ENCODE measurements at places on chromosomes 2 and 18. TPM values are rescaled to one million over a fixed set of nuclear protein-coding genes. Genes with fewer than 3 reads are reported as not detected.

DNA sequence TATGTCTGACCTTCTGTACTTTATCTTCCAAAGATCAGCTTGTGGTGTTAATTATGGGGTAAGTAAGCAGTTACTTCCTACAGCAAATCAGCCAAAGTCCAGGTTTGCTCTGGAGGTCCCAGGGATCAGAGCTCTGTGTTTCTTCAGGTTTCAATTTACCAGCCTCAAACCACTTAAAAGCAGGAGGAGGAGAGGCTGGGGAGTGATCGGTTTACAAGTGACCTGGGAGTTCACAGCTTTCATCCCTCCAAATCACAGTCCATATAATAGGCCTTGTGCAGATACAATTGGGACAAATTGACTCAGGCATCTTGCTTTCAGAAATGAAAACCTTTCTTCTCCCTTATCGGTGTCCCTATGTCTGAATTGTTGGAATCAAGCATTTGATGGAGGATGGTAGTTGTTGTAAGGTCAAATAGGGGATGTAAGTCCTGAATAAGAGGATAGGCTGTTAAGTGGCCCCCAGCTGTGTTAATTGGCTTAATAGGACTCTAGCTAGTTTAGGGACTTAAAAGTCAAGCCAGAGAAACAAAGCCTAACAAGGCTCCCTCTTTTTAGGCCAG, 188.0 kb upstream of the NT5C1B start:
- no peaks in the 10 kb centered on the region for H3K4me1 ChIP-seq
- H3K27me3 ChIP-seq = no peaks in the 10 kb centered on the region
- no peak overlapping the region for H3K4me3 ChIP-seq
- H3K36me3 ChIP-seq = no peaks in the 10 kb centered on the region
- no peak for DNase-seq

DNA sequence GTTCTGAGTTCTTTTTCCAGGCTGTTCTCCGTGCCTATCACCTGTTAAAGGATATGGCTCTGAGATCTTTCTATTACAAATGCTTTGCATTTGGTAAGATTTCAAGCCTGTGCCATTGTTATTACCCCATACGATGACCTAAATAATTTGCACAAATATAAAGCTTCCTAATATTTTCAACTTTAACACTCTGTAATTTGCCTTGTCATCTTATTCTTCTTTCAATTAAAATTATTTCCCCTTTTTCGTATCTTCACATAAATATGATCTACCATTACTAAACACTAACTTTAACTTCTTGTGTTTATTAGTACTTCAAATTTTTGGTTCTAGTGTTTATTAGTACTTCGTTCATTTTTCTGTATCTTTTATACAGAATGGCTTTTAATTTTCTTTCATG, 3.2 kb upstream of the MSL3B start:
- H3K27me3 ChIP-seq = no peaks in the 10 kb centered on the region
- no peaks in the 10 kb centered on the region for H3K4me1 ChIP-seq
- no peak for DNase-seq
- no peaks in the 10 kb centered on the region for H3K36me3 ChIP-seq
- no peak overlapping the region for H3K27ac ChIP-seq

Gene CCDC85A
- total RNA-seq = 0.57 TPM

GRCh38 chr18:22228976-22229375, 59.6 kb downstream of the GATA6 start:
- no peak overlapping the region for H3K27ac ChIP-seq
- H3K4me3 ChIP-seq = no peak overlapping the region
- H3K27me3 ChIP-seq = no peaks in the 10 kb centered on the region
- no peaks in the 10 kb centered on the region for H3K36me3 ChIP-seq

DNA sequence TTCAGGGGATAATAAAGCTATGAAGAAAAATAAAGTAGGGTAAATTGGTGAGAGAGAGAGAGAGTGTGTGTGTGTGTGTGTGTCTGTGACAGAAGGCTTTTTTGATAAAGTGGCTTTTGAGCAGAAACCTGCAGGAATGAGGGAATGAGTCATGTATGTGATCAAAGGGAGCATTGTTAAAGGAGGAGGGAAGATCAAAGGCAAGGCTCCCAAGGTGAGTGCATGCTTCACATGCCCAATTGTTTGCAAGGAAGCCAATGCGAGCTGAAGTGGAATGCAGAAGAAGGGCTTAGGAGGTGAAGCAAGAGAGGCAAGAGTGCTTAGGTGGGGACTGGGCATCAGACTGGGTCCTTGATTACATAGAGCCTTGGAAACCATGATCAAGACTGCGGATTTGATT, 96.8 kb downstream of the DNAH6 start:
- H3K36me3 ChIP-seq = no peaks in the 10 kb centered on the region
- no peak overlapping the region for H3K4me3 ChIP-seq
- no peak for DNase-seq
- no peak overlapping the region for H3K27ac ChIP-seq
- no peaks in the 10 kb centered on the region for H3K4me1 ChIP-seq

DNA sequence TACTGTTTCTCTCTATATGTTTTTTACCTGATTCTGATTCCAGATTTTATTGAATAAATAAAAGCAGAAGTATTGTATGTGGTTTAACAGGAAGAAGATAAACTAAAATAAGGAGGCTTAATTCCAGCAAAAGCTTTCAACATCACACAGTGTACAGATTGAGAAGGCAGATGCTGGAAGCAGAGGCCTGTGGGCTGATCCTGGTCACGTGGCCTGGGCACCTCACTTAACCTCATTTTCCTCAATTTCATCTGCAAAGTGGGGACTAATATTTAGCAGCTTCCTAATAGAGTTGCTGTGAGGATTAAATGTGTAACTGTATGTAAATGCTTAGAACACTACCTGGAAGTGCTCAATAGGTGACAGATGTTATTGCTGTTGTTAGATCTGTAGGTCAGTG, 58.0 kb downstream of the CDCA7 start:
- no peaks in the 10 kb centered on the region for H3K4me1 ChIP-seq
- no peak overlapping the region for H3K27ac ChIP-seq
- DNase-seq = no peak
- H3K27me3 ChIP-seq = no peaks in the 10 kb centered on the region
- H3K36me3 ChIP-seq = no peaks in the 10 kb centered on the region

DNA sequence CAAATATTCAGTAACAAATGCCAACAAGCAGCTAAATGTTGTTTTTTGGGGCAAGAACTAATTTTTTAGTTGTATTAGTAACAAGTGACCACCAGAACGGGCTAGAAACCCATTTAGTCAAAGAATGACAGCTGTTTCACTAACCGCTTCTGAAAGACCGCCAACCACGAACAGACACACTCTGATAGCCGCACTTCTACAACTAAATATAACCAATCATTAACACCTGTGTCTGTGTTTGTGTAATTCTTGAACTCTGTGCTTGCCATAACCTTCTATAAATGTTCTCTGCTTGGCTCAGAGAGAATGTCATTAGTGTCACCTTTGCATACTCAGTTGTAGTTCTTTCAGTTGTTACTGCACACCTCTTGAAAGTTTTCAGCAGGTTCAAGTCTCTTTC, 526.3 kb upstream of the LRRTM1 start:
- no peaks in the 10 kb centered on the region for H3K4me1 ChIP-seq
- no peak for DNase-seq
- H3K27me3 ChIP-seq = no peaks in the 10 kb centered on the region
- H3K36me3 ChIP-seq = no peaks in the 10 kb centered on the region

Gene GRP
- 0.74 TPM for total RNA-seq

DNA sequence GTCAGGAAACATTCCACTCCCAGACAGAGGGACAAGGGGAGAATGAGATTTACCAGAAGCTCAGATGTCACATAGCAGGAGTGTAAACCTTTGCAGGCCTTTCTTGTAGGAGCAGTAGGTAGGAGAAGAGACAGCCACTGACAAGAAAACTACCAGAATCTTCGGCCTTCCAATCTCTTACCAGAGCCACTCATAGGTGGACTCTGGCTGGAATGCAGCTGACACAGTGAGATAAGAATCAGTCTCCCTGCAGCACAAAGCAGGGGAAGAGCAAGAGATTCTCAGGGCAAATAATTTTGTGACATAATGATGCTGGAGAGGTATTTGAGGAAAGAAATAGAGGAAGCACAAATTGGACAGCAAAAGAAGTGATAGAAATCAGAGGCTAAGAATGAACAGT, 1534.5 kb downstream of the DPP10 start:
- H3K27ac ChIP-seq = no peak overlapping the region
- no peaks in the 10 kb centered on the region for H3K4me1 ChIP-seq
- no peak overlapping the region for H3K4me3 ChIP-seq
- H3K36me3 ChIP-seq = no peaks in the 10 kb centered on the region

- no peak for DNase-seq
- no peak overlapping the region for H3K4me3 ChIP-seq
- no peaks in the 10 kb centered on the region for H3K27me3 ChIP-seq
- no peaks in the 10 kb centered on the region for H3K36me3 ChIP-seq
Measured at GRCh38 chr18:24086082-24086481, 52.8 kb upstream of the CABYR start.

Gene SCN9A
- 2.0 TPM for total RNA-seq

DNA sequence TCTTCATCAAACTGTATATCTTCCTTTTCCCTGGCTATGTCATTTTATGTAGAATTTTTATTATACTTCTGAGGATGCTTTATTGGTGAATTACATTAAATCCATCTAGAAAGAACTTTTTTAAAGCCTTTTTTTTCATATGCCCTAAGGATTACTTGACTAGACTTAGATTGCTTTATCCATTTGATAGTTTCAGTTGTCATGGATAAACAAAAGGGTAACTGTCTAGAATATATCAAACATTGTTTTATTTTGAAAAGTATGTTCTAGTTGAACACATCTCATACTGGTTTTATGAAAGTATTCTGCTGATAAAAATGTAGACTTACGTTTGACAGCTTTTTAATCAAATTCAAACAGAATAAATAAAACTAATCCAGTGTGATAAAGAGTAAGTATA, 639.8 kb downstream of the ARHGAP15 start:
- H3K4me3 ChIP-seq = no peak overlapping the region
- DNase-seq = no peak
- no peak overlapping the region for H3K27ac ChIP-seq
- H3K36me3 ChIP-seq = no peaks in the 10 kb centered on the region

DNA sequence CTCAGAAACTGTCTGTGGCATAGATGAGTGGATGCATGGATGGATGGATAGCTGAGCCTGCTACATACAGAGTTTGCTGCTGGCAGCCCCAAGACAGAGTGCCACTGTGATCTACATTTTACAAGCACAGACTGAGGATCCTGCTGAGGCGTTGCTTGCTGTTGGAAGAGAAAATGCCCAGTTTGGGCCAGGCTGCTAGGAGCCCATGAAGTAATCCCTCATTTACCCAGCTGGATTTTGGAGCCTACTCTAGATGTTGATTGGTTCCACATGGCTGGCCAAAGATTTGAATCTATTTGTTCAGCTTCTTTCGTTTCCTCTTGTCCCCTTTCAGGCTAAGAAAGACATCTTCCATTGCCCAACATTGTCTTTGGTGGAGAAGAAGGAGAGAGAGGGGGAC, 261.3 kb downstream of the CLIP4 start:
- H3K4me1 ChIP-seq = no peaks in the 10 kb centered on the region
- DNase-seq = no peak
- H3K4me3 ChIP-seq = no peak overlapping the region

DNA sequence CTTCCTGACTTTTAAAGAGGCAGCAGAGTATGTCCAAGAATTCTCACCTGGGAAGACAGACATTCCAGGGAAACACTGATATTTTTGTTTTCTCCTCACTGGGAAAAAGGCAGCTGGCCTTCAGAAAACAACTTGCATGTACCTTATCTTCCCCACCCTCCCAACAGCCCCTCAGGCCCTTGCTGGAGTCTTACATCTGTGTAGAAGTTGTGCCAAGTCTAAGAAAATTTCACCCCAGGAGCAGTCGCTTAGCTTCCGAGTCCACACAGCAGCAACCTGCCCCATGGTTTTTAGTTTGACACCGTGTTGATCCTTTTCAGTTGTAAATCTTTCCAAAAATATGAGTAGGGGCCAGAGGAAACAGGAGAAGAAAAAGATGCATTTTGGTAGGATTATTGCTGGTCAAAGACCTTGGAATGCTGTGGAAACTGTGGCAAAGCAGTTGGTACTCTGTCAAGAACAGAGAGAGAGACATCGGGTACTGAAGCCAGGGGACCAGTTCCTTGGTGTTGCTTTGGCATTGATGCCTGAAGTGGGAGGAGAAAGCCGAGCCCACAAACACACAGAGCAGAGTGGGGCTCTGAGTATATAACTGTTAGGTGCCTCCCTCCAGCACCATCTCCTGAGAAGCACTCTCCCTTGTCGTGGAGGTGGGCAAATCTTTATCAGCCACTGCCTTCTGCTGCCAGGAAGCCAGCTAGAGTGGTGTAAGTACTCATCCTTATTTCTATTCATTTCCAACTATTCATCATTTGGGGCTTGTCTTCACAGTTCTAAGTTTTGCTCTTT, at the start of gene SLC14A1:
TSS of gene SLC14A1 (plus strand) at position 615 of the 789 bp plus-strand sequence. CDS start 6,140 bp downstream, outside the sequence.
- no peak within 1 kb of the TSS for H3K27ac ChIP-seq
- H3K4me3 ChIP-seq = no peak within 1 kb of the TSS
- no peaks in the 10 kb centered on the region for H3K36me3 ChIP-seq

- peaks cover 2% of the 10 kb centered on the region for H3K4me1 ChIP-seq
- H3K27ac ChIP-seq = no peak overlapping the region
- no peak overlapping the region for H3K4me3 ChIP-seq
Measured at GRCh38 chr18:44729631-44730101, 49.0 kb downstream of the SETBP1 start.

Gene ELP2
- total RNA-seq = 80.5 TPM

DNA sequence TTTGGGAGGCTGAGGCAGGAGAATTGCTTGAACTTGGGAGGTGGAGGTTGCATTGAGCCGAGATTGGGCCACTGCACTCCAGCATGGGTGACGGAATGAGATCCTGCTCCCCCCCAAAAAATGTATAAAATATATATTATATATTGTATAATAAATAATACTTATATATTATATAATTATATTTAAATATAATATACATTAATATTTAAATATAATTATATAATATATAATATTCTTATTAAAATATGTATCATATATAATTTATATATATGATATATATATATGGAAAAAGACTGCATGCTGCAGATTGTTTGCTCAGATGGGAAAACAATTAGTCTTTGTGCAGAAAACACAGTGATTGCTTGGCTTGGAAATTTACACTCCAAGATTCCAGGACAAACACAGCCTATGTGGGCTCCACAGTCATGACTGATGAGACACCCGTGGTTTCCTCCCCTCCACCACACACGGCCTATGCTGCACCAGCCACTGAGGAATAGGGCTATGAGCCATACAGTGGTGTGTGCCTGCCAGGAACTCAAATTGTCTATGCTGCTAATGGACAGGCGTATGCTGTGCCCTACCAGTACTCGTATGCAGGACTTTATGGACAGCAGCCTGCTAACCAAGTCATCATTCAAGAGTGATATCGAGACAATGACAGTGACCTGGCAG, 30.0 kb downstream of the PMAIP1 start:
- no peak overlapping the region for H3K27ac ChIP-seq
- DNase-seq = no peak
- H3K27me3 ChIP-seq = no peaks in the 10 kb centered on the region
- no peak overlapping the region for H3K4me3 ChIP-seq
- no peaks in the 10 kb centered on the region for H3K4me1 ChIP-seq
- H3K36me3 ChIP-seq = no peaks in the 10 kb centered on the region

All from adrenal gland (tissue), 19 donors.